GM06990 (cell line): ENCODE measurements at places on chromosomes 6 and 20.

DNA sequence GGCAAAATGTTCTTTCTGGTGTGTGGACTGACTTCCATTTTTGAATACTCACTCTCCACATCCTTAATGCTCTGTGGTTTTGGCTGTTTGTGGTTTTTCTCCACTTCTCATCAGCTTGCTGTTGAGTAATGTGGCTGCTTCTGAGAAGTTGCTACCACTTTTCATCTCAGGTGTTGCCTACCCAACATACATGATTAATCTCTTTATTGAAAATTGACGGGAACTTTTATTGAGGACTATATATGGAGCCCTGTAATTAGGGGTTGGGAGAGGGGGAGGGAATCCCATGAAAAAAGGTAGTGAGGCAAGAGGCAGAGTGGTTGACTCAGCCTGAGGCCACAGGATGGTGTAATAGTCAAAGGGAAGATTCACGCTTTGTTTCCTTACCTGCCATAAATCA, 17.6 kb downstream of the IL22RA2 start:
- peak; percentile 47 for DNase-seq

DNA sequence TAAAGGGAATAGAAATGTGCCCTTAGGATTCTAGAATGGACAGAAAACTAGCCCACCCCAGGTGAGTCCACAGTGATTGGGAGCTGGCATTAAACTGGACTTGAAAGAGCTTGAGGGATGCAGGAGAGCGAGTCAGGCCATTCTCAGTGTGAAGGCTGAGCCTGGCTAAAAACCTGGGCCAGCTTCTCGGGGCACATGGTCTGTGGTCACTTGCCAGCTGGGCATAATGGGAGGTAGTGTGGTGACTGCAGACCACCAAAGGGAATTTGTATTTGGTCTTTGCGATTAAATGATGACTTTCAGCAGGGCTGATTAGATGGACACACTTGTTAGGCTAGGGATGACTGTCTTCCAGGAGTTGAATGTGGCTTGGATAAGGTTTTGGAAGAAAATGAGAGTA, 71.3 kb downstream of the TULP4 start:
- DNase-seq = no peak

- no peak for DNase-seq
Observed at GRCh38 chr6:70172252-70172651, 130.6 kb downstream of the COL9A1 start.

- no peak for DNase-seq
Observed at GRCh38 chr6:885051-885590, 192.2 kb upstream of the EXOC2 start.

DNA sequence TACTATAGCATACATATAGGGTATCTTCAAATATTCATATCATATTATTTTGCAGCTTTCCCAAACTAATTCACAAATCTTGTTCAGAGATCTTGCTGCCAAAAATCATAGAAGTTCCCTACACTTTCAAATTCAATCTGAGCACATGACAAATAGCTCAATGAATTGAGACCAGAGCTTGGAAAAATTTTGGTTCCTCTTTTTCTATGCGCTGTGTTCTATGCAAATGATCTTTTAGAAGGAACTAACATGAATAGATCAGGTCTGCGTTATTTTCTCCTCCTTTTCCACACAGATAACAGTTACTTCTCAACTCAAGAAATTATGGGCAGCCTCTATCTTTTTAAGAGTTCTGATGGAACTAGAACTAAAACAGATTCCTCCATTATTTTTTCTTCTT, 316.3 kb downstream of the ARHGAP18 start:
- DNase-seq = no peak

DNA sequence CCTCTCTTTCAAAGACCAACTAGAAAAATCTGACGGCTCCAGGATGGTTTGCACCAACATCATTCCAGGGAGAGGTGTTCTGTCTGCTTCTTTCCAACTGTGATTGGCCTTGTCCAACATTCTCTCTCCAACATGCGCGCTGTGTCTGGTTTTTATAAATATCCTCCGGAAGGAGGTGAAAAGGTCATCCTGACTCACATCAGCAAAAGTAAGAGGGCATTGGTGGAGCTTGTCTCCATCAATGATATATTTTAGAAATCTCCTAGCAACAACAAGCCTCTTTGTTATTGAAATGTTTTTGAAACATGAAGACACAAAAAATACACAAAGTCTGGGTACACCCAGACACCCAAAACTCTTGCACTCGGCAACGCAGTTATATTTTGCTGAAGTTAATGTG, 475.3 kb upstream of the JARID2 start:
- DNase-seq = no peak

- no peak for DNase-seq
Observed at GRCh38 chr20:46543033-46543432, 7.4 kb downstream of the OCSTAMP start.

- DNase-seq = peak; percentile 85
Observed at GRCh38 chr6:73519926-73520687, 725 bp downstream of the EEF1A1 start.

DNA sequence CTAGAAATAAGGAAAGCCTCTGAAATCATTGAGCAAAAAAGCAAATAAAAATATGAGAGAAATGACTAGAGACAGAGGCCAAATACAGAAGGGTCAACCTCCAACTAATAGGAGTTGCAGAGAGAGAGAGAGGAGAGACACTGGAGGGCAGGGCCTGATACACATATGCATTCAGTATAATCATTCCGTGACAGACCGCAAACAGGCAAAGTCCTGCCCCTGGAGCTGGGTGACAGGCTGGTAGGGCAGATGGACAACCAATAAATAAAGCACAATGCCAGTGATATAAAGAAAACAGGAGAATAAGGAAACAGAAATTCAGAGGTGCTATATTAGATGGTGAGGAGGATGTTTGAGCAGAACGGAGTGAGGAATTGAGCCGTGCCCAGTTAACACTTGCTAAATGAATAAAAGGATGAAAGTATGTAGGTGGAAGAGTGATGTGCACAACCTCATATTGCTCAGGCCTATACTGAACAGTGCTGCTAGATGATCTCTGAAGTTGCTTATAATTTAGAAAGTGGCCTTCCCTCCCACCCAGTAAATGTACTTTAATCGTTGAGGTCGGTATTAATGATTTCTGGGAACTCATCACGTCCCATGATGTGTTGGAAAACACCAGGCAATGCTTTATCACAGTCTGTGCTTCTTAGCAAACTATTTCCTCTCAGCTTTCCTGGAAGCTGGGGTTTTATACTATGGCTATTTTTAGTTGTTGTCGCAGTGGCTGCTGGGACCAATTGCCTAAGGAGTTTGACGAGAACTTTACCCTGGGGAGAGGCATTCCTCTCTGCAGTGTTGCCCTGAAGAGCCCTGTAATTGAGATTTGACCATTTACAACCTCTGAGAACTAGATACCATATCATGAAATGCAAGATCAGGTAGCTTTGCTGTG, 37.6 kb upstream of the CLIC5 start:
- DNase-seq = no peak

DNA sequence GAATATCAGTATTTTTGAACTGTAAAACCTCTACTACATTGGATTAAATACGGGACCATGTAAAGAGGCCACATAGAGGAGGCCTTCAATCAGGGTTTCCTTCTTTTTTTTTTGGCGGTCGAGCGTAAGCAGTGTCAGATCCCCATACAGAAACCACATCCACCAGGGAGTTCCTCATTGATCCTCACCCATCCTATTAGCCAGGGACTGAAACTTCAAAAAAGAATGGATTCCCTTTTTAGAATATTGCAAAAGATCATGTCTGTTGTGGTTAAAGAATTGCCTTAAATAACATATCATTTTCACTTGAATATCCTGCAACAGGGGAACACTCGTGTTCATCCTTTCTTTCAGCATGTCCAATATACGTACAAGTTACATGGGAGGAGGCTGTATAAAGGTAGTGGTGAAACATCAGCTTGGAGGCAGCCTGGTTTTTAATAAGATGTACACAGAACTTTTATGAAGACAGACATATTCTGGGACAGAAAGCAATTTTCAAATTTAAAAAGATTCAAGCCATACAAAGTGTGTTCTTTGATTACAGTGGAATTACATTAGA, 96.1 kb downstream of the PPP1R14C start:
- DNase-seq = no peak

DNA sequence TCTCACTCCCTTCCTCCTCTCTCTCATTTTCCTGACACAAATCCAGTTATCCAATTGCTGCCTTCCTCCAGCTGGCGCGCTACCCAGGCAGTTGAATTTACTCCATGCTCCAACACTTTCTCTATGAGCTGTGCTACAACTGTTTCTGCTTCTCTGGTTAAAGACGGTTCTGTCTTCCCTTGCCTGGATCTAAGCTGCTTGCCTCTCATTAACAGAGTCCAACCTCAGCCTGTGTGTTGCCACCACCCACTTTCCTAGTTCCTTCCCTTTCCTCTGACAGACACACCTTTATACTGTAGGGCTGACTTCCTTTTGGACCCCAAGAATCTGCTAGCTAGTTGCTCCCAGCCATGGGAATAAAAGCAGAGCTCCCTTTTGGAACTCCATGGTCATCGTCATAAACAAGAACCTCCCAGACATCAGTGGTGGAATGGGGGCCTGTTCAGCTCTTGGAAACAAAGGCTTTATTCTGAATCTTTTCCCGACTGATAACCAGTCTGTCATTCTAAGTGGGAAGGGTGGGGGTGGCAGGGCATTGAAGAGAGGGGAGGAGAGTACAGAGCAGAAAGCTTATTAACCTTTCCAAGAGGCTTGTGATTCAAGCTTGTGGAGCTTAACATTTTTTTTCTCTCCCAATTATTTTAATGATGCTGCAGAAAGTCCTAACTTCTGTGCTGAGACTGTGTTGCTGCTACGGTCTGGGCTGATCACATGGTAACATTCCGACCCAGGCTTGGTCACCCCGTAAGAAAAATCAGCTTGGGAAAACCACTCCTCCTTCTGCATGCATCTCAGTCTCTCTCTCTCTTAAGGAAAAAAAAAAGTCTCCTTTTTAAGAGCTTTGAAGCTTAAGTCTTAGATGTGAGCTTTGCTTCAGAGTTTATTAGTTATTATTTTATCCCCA, 31.3 kb upstream of the BMP2 start:
- DNase-seq = no peak

- no peak for DNase-seq
Observed at GRCh38 chr6:125961117-125961516, 4.5 kb downstream of the HINT3 start.

- DNase-seq = no peak
Observed at GRCh38 chr20:56945057-56945456, 316.0 kb downstream of the TFAP2C start.

- DNase-seq = no peak
Observed at GRCh38 chr20:2604506-2604835, 48.0 kb upstream of the NOP56 start.

GRCh38 chr6:9984607-9985006, 430.3 kb downstream of the TFAP2A start:
- DNase-seq = peak; percentile 9
